HCT116 (cell line): ENCODE measurements at places on chromosomes 11 and 22.

DNA sequence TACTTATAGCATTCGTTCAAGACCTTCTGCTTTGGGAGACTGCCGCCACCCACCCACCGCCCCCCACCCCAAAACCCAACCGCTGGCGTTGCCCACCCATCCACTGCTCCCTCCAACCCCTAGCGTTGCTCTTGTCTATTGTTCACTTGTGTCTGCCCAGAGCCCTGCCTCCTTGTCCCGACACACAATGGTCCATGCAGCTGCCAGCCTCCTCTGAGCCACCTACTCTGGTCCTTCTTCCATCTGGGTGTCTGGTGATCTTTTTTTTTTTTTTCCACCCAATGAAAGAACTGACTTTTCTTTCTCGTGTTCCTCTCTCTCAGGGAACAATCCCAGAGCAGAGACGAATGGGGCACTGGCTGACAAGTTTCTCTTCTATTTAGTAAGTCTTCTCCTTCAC lies 256.0 kb upstream of the SESN3 start:
- DNase-seq, result no peak

GRCh38 chr11:64243236-64243854 lies 2.5 kb downstream of the FKBP2 start:
- DNase-seq, result no peak

GRCh38 chr11:87176044-87176443 lies 138.3 kb downstream of the TMEM135 start:
- peak; percentile 60 for DNase-seq

DNA sequence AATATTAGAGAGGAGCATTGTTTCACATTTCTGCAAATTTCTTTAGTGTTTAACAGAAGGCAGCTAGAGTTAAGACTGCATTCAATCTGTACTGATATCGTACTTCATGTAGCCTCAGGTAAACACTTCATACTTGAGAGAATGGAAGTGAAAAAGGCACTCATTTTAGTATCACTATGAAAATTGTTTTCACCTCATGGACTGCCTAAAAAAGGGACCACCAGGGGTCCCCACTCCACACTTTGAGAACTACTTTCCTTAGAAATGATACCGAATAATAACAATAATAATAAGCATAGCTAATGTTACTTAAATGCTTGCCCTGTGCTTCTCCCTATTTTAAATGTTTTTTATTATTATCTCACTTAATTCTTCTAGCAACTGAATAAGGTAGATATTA lies 95.1 kb downstream of the BLID start:
- no peak for DNase-seq

DNA sequence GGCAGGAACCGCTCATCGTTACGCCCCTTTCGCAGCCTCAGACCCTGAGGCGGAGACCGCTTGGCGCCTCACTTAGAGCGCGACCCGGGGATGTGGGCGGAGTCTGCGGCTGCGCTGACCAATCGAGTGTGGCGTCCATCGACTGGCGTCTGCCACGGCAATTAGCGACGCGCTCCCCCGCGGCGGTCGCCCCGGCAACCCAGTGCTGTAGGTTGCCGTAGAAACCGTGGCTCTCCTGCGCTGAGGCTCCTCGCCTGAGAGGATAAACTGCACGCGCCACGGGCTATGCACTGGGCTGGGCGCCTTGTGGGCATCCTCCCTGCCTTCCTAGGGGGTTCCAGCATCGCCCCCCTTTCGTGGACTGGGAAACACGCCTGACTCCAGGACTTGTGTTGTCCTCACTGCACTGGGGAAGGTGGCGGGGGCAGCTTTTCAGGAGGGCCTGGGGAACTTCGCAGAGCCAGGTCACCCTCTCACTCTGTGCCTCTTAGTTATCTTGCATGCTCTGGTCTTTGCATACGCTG lies 701 bp upstream of the P2RX6 start:
- peak; percentile 70 for DNase-seq

GRCh38 chr22:39543095-39543494 lies 10.5 kb upstream of the RPS19BP1 start:
- DNase-seq, result no peak

DNA sequence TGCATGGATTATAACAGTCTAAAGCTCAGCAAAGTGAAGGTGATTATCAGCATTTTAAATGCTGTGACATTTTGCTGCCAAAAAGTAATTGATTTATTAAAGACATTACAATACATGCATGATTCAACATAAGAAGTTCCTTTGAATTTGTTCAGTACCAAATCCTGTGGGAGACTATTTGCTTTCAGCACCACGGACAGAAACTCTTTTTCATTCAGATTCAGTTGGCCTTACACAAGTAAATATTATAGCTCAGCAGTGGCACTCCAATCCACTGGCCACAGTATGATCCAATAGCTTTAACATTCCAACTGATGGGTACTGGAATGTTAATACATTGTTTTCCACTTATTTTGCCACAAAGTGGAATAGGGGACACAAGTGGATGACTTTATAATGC lies 806.7 kb downstream of the NTM start:
- DNase-seq, result no peak

GRCh38 chr11:15878756-15879155 lies 477.6 kb downstream of the SOX6 start:
- DNase-seq, result no peak

DNA sequence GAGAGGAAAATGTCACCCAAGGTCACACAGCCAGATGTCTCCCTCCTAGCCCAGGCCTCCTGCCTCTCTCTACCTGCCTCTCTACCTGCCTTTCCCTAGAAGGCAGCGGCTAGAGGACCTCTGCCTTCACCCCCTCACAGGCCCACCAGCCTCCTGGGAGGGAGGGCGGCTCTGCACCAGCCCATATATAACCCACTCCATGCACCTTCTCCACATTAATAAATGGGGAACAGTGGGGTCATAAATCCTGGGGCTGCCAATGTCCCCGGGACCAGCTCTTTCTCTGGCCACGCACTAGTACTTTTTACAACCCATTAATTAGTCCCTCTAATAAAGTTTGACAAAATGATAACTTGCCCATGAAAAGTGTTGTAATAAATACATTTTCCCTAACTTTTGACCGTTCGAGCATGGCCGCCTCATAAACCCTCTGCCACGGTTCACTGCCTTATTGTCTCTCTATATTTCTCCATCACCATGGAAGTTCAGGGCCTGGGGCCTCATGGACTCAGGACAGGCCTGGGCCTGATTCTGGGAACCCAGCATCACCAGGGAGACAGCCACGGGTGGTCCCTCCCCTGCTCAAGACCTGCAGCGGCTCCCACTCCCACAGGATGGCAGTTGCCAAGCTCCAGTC lies 102.1 kb downstream of the MN1 start:
- DNase-seq, result no peak

GRCh38 chr11:66716996-66717395 lies 12.0 kb downstream of the SPTBN2 start:
- DNase-seq, result no peak

DNA sequence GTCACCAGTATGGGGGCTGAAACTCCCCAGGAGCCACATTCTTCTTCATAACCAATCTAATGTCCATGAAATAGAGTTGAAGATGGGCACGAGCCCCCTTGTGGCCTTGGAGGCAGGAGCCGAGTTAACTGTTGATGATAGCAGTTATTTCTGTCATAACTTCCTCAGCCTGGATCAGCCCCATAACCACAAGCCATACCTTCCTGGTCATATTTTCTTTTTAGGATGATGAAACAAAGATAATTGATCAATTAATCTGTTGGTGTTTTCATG lies 65.0 kb upstream of the TTC12 start:
- no peak for DNase-seq

DNA sequence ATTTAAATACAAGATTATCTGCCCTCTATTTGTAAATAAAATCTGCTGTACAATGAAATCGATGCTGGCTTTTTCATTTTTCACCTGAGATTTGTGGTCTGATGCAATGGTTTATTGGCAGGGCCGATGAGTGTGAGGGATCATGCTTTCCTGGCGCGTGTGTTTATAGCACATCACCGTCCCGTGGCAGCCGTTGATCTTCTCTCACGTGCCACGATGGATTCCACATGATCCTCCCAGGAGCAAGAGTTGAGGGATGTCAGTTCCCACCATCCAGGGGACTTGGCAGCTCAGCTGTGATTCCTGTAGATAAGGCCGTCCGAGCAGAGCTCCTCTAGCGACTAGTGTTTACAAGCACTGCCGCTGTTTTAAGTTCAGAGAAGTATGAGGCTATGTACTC lies 213.7 kb downstream of the TBC1D22A start:
- no peak for DNase-seq

DNA sequence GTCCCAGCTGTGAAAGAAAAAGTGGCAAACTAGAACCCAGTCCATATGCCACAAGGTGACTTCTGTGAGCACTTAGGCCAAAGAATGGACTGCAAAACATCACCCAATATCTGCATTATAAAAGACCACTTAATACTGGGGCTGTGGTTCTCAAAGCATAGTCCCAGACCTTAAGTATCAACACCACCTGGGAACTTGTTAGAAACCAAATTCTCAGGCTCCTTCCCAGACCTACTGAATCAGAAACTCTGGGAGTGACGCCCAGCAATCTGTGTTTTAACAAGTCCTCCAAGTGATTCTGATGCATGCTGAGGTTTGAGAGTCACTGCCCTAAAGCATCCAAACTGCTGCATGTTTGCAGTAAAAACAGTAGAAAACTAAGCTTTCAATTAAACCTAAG lies 81.3 kb downstream of the SERGEF start:
- DNase-seq, result no peak

- DNase-seq, result no peak
These were observed 61.1 kb downstream of the MIAT start for GRCh38 chr22:26718488-26718887.

DNA sequence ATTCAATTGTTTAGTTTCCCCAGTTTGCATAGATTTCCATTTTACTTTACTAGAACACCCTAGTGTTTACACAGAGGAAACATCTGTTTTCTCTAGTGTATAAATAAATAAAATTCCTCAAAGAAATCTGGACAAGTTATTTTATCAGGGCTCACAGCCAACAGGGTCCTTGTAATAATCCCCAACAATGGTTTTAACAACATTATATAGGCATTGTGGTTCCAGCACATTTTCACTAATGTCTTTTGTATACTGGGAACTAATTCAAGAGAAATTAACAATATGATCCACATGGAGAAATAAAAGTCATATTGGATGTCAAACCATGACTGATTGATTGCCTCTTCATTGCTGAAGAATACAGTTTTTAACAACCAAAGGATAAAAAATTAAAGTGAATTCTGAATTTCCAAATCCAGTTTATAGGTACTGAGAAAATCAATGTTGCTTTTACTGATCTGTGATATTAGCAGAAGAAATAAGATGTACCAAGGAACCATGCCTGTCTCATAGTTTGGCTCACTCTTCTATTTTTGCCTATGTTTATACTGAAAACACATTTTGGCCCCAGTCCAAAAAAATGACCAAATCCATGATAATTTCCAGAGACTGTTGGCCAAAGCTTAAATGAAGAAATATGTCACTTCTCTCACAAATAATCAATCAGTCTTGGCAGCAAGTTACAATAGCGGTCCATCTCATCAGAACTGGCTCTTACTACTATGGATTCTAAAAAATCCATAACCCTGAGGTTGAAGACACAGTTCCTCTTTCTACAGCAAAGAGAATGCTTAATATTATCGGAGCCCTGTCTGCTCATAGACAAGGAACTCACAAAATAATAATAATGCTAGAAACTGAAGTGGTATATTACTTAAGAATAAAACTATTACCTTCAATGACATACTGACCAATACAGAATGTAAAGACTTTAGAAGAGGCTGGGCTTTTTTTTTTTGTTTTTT lies 1.4 kb upstream of the MS4A13 start:
- DNase-seq, result no peak

- DNase-seq, result no peak
These were observed 9.1 kb downstream of the HPS5 start for GRCh38 chr11:18312663-18313420.

DNA sequence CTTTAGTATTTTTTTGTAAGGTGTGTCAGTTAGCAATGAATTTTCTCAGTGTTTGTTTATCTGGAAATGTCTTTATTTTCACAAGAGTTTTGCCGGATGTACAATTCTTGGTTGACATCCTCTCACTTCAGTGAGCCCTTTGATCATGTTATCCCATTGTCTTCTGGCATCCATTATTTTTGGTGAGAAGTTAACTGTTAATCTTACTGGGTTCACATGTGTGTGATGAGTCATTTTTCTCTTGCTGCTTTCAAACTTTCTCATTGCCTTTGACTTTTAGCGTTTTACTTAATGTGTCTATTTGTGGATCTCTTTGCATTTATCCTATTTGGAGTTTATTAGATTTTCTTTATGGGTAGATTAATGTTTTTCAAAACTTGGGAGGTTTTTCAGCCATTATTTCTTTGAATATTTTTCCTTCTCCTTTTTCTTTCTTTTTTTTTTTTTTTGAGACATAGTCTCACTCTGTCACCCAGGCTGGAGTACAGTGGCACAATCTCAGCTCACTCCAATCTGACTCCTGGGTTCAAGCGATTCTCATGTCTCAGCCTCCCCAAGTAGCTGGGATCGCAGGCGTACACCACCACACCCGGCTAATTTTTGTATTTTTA lies 100.5 kb upstream of the RRM1 start:
- DNase-seq, result no peak

GRCh38 chr22:29215012-29215860 lies 9.5 kb downstream of the EMID1 start:
- DNase-seq, result no peak

GRCh38 chr11:75024764-75025211 lies 36.1 kb downstream of the NEU3 start:
- DNase-seq, result no peak

- no peak for DNase-seq
These were observed 44.1 kb upstream of the SEZ6L start for GRCh38 chr22:26124991-26125725.

GRCh38 chr22:28829358-28830181 lies 29.2 kb upstream of the XBP1 start:
- DNase-seq, result peak; percentile 36

GRCh38 chr11:129192150-129192549 lies at the start of gene ARHGAP32:
ARHGAP32 (minus strand) TSS chr11:129192325; CDS start chr11:129192198, 127 bp downstream.
- DNase-seq, result no peak

DNA sequence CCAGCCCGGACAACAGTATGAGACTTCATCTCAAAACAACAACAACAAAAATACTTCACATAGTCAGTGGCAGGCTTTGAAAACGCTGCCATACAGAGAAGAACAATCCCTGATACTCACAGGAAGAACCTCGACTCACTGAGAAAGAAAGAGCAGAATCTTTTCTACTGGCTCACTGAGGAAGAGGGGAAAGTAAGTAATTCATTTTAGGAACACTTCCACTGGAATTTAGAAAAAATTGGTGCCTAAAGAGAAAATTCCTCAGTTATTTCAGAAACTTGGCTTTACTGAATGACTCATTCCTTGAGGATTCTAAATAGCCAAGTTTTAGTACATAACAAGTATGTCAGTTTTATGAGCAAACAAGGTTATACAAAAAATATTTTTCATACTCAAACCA lies 12.3 kb downstream of the NARS2 start:
- DNase-seq, result no peak

GRCh38 chr22:25039255-25039654 lies 86.7 kb downstream of the KIAA1671 start:
- no peak for DNase-seq
